ENCODE measurements at places on chromosomes 3 and 15.

- no peak for DNase-seq
Measured at GRCh38 chr3:177332955-177333354, 135.7 kb upstream of the TBL1XR1 start.

GRCh38 chr15:57237301-57237642 is 139.0 kb upstream of the CGNL1 start:
- no peak for DNase-seq

GRCh38 chr3:166195808-166196207 is 358.6 kb upstream of the BCHE start:
- no peak for DNase-seq

DNA sequence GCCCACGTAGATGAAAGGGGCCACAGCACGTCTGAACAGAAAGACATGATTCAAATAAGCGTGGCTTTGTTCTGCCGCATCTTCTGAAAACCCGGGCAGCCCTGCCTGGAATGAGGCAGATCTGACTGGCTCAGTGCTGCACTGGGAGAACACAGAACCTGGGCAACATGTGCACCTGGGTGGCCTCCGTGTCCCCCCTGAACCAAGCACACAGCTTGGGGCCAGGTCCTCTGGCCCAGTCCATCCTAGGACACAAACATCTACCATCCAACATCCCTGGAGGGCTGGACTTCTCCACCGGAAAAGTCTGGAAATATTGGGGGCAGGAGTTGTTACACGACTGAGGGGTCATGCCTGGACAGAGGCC is 119.4 kb downstream of the ADAMTS17 start:
- no peak for DNase-seq

DNA sequence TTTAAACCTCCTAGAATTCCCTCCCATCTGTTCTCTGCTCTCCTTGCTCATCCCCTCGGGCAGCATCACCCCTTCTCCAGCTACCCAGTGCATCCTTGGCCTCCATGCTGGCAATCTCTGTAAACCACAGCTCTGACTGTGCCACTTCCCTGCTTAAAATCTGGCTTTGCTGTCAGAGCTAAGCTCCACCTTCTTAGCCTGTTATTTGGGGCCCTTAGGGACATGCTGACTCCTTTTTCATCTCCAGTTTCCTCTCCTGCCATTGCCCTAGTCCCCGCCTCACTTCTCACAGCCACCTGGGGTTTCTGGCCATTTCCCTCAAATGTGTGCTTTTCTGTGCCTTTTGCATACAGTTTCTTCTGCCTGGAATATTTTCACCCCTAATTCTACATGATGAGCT is 5.7 kb downstream of the SLC6A20 start:
- no peak for DNase-seq

Data from CD4-positive, alpha-beta T cell treated with Interleukin-2 at 100 ng/mL for 4 hours (primary cell).